ENCODE measurements at places on chromosomes 3 and 15.

DNA sequence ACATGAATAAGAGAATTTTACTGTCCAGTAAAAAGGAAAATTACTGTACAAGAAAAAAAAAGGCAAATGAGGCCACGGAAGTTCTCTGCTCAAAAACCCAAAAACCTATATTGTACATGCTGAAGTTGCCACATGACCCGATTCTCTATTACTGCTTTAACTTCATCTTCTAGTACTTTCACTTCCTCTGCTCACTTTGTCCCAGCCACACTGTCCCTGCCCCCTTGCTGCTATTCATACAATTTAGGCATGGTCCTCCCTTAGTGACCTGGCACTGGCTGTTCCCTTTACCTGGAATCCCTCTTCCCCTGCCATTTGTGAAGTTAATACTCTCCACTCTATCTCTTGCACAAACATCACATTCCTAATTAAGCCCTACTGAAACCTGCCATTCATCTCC is 457.4 kb downstream of the MAGI1 start:
- DNase-seq, result no peak

GRCh38 chr15:94761574-94761973 is 530.2 kb downstream of the MCTP2 start:
- no peak for DNase-seq

DNA sequence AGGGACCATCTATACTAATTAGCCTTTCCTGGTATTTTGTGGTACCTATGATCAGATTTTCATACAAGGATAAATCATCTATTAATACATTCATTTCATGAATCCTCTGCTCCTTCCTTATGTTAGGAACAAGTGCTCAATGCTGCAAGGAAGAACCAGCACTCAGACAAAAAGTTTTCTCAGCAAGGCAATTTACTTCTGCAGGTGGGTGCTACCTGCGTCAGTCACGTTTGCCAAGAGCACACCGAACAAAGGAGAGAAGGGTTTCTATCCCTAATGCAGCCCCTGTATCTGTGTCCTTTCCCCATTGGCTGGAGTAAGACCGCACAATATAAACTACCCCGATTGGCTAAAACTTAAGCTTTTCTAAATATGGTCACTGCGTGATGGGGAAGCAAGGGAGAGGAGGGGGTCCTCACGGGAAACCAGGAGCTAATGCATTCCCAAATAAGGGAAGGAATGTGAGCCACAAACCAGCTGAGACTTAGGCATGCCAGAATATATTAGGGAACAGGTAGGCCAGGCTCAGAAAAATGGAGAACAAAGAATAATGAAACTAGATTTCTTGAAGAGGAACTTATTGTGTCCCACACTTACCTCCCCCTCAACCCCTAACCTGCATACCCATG is 76.5 kb downstream of the AQR start:
- no peak for DNase-seq

DNA sequence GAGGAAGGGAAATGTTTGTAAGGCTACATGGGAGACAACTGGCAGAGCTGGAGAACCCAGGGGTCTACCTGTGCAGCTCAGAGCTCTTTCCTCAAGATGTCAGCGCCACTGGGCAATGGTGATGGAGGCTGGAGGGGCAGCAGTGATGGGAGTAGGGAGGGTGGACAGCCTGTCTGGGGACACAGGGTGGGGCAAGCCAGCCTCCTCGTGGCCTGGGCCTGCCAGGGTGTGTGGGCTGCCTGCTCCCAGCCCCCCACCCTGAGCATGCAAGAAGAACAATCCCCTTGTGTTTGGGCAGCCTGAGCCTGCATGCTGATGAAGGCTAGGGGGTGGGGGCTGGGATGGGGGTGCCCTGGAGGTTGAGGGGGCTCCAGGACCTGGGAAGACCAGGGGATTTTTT is 1.2 kb downstream of the PCBP4 start:
- DNase-seq, result no peak

GRCh38 chr15:79172032-79172481 is 81.5 kb upstream of the RASGRF1 start:
- no peak for DNase-seq

GRCh38 chr15:101059381-101060341 is 140.5 kb downstream of the LRRK1 start:
- DNase-seq, result no peak

GRCh38 chr15:51739061-51739712 is 1.7 kb upstream of the LYSMD2 start:
- DNase-seq, result no peak

DNA sequence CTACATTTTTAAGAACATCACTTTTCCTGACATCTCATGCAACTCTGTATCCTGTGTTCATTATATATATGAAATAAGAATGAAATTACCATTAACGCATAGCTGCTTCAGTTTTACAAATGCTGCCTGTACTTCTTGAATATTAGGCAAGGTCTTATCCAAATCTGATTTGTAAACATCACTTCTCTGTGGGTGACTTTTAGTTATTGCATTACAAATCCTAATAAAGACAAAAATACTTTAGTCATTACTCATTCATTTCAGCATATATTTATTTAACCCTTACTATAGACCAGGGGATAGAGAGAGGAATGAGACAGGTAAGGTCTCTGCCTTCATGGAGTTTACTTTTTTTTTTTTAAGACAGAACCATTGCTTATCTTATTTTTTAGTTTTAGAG is 36.8 kb downstream of the MTMR10 start:
- no peak for DNase-seq

DNA sequence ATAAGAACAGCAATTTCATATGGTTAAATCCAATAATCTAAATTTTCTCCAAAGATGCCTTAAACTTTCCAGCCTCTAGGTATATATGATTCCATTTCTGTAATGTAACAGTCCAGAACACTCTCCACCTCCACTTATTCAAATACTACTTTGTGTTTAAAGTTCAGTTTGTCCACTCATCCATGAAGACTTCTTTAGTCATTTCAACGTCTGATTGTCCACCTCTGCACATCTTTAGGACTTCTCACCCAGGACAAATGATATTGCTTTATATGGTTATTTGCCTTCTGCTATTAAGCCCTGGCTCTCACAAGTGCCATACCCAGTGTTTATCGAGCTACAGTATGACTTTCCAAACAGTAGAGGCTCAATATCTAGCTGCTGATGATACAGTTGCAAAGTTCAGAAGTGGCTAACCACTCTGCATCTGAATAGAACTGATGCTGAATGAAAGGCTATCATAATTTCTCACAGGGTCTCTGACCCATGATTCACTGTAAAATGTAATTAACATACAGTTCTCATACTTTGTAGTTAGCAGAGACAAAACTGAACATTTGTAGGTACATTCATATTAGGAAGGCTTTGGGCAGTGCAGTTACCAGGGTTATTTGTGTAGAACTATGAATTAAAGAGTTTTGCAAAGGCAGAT is 93.7 kb upstream of the MBNL1 start:
- DNase-seq, result no peak

DNA sequence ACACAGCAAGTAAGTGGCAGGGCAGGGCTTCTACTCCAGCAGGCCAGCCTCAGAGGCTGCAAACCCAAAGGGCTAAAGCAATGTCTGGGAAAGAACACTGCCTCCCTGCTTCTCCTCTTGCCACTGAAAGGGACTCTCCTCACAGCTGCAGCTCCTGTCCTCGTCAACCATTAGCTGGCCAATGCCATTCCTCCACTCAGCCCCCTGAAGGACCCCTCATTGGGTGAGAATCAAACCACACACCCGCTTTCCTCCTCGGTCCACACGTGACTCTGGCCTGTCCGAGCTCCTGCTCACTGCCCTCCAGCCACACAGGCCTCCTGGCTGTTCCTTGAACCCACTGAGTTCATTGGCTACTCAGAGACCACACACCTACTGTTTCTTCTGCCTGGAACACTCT is 253.7 kb upstream of the TLE3 start:
- no peak for DNase-seq

DNA sequence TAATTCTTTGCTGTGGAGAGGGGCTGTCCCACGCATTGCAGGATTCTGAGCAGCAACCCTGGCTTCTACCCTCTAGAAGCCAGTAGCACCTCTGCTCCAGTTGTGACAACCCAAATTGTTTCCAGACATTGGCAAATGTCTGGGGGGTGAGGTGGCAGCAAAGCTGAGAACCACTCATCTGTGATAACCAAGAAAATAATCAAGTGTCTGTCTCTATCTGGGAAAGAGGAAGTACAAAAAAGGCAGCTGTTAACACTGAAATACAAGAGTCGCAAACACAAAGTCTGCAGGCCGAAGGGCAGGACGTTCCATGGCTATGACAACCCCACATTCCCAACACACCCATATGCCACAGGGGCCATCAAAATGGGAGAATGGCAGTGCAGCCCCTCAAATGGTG is 42.2 kb upstream of the GNB5 start:
- peak; percentile 19 for DNase-seq

DNA sequence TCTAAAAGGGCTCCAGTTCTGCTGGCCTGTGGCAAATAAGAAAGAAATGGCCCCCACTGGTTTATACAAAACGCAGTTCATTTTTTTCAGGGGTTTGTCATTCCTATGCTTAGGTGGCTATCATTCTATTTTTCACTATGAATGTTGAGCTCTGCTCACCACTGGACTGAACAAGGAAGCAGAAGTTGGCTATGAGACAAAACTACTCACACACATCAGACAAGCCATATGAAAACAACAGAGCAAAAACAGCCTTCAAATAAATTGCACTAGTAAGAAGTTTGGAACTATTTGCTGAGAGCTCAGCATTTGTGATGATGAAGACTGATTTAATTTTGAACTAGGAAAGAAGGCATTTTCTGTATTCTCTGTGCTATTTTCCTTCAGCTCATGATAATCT is 328.5 kb downstream of the MECOM start:
- DNase-seq, result no peak

DNA sequence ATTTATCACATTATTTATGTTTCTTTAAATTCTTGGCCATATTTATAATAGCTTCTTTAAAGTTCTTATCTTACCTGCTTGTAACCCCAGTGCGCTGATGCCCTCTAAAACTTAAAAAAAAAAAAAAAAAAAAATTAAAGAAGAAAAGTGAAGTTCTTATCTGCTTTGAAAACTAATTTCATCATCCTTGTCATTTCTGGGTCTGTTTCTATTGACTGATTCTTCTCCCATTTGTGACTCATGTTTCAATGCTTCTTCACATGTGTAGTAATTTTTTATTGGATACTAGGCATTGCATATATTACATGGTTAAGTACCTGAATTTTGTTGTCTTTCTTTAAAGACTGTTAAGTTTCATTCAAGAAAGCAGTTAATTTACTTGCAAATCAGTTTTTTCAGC is 3.4 kb upstream of the SEC22A start:
- DNase-seq, result no peak

GRCh38 chr3:72912532-72912931 is 24.7 kb downstream of the GXYLT2 start:
- no peak for DNase-seq

GRCh38 chr3:52444860-52445793 is at the start of gene SEMA3G:
SEMA3G (minus strand) TSS chr3:52445103; CDS start chr3:52445027, 76 bp downstream.
- DNase-seq, result peak; percentile 76
